ENCODE measurements at places on chromosomes 7 and 10.
A peak's percentile ranks its signal among the peaks of the same experiment; 100 is the strongest.

DNA sequence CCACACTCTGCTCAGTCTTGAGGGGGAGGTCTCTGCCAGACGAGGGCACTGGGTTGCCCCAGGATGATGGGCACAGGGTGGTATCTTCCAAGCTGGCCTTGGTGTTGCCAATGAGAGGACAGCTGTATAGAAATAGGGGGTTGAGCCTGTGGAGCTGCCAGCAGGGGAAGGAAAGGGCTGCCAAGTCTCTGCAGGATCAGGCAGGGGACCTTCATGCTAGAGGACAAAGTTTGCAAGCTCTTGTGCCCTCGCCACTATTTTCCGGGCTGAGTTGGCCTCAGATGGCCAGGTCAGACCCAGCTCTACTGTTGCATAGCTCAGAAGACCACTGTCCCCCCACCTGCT is 68.7 kb downstream of the ARHGAP22 start:
- no peak for DNase-seq

GRCh38 chr7:134602881-134603451 is 43.7 kb upstream of the BPGM start:
- DNase-seq: no peak

- DNase-seq: no peak
Measured at GRCh38 chr7:140247559-140247958, 70.8 kb upstream of the KDM7A start.

DNA sequence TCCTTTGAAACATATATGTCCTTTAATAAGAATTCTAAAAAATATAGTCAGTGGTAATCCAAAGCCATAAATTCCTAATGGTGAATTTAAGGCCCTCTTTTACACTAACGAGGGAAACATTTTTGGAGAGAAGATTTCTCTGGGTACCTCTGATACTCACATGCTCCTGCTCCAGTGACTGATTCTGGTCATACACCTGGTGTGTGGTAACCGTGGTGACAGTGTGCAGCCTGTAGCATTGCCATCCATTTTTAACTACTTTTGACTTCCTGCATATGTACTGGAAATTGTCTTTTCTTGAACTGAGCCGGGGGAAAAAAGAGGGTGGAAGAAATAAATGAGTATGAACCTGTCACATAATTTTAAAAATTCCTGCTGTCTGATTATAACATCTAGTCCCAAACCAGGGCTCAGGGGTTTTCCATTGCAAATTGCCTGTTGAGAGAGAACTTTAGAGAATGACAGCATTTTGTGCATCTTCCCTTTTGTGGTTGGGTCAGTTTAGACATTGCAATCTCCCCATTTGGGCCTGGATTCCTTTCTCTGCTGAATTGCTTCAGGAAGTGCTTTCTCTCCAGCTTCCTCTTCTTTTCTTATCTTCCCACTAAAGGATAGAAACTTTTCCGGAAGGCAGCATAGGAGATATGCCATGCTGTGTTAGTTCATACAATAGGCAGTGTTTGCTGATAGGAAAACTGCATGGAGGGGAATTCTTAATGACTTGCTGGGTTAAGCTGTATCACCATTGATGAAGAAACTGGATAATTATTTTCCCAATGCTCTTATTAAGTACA is 125.5 kb downstream of the GRM3 start:
- no peak for DNase-seq

DNA sequence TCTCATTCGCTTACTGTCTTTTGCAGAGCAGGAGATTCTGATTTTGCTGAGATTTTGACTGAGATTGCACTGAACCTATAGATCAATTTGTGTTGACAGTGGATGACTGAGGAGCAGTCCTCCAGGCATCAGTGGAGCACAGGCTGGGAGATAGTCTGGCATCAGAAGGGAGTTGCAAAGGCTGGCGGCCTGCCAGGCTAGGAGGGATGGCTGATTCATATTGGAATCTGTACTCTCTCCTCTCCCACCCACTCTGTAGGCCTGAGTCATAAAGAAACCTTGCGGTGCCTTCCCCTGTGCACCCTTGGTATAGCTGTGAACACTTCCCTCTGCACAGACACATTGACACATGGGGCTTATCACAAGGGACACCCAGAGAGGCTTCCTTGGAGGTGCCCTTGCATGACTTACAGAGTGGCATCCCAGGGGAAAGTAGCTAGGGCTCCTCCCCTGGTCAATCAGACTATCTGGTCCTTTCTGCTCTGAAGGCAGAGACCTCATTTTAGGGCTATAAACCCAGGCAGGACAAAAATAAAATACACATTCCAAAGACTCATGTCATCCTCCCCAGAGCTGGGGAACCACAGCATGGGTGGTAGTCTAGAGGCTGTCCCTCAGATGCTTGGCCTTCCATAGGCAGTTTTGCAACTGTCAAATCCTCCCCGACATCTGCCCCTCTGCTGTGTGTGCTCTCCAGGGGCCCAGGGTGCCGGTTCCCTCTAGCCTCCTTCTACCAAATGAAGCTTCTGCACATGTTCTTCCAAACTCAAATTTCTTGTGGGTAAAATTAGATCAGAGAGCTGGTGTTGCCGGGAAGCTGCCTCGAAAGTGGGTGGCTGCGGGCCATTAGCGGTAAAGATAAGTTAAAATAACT is 37.4 kb upstream of the EEPD1 start:
- DNase-seq: peak; percentile 99

DNA sequence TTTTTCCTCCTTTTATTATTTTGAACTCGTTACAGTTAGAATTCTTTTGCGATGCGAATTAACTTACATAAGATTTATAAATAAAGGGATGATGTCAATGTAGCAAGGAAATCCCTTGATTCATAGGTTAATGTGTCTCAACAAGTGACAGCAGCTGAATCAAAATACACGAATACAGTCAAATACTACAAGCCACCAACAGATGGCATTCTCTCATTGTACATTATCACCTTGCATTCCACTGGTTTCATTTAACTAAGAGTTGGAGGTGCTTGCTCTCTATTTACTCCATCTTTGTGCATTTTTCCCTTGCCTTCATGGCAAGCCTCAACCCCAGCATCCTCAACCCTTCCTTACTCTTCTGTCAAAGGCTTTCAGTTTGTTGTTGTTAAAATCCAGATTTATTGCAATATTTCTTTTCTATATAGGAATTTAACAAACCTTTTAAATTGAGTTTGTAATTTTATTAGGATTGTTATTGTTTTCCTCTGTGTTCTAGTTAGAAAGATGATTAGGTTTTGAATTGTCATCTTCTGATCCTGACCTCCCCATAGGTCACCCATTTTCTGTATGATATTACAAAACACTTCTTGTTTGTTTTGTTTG is 78.3 kb downstream of the SLC25A40 start:
- peak; percentile 43 for DNase-seq

DNA sequence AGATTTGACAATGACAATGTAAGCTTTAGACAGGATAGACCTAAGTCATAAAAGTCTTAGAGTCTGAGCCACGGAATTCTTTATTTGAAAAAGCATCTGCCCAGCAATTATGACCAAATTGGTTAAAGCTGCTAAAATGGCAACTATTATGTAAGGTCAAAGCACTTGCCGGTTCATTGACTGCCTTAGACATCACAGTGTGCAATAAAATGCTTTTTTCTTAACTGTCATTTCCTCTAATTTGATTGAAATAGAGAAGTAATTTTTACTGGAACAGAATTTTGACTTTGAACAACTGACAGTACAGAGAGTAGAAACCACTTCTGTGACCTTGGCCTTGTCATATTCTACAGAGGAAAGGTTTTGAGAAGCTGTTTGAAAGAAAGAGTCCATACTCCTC is 142.9 kb downstream of the THSD7A start:
- no peak for DNase-seq

GRCh38 chr10:71864911-71865361 is 13.9 kb upstream of the PSAP start:
- peak; percentile 79 for DNase-seq

GRCh38 chr7:150451097-150451793 is 815 bp downstream of the GIMAP8 start:
- DNase-seq: no peak

- DNase-seq: peak; percentile 98
Measured at GRCh38 chr10:49552277-49552676, 13.4 kb upstream of the ERCC6 start.

GRCh38 chr7:101636822-101637623 is 7.9 kb upstream of the MYL10 start:
- DNase-seq: no peak

- DNase-seq: peak; percentile 48
Measured at GRCh38 chr10:100743626-100744135, 1.7 kb upstream of the PAX2 start.

GRCh38 chr7:28544453-28545117 is 132.3 kb downstream of the CREB5 start:
- no peak for DNase-seq

GRCh38 chr7:42189535-42189934 is 47.5 kb downstream of the GLI3 start:
- peak; percentile 46 for DNase-seq

- DNase-seq: no peak
Measured at GRCh38 chr7:27972276-27972675, 208.3 kb downstream of the JAZF1 start.

- DNase-seq: no peak
Measured at GRCh38 chr10:18400201-18400905, 251.0 kb downstream of the NSUN6 start.

- DNase-seq: no peak
Measured at GRCh38 chr10:120436439-120437112, 20.5 kb upstream of the PLPP4 start.

DNA sequence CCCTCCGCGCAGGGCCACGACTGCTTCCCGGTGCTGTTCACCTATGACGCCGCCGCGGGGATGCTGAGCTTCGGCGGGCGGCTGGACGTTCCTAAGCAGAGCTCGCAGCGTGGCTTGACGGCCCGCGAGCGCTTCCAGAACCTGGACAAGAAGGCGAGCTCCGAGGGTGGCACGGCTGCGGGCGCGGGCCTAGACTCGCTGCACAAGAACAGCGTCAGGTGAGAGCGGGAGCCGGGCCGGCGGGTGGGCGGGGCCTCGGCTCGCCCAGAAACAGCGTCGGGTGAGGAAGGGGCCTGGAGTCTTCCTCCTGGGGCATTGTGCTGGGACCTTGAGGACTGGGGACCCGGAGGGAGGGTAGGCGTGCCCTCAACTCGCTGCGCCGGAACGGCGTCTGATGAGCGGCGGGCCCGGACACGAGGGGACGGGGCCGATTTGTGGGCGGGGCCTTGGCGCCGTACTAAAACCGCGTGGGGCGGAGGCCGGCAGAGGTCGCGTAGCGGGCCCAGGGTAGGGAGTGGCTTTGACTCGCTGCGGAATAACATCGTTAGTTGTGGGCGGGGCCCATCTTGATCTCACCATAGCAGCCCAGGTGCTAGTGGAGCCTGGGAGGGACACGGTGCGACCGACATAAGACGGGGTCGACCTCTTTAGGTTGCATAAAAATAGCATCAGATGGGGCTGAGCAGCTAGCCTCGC is 15.6 kb downstream of the PDAP1 start:
- DNase-seq: peak; percentile 42

DNA sequence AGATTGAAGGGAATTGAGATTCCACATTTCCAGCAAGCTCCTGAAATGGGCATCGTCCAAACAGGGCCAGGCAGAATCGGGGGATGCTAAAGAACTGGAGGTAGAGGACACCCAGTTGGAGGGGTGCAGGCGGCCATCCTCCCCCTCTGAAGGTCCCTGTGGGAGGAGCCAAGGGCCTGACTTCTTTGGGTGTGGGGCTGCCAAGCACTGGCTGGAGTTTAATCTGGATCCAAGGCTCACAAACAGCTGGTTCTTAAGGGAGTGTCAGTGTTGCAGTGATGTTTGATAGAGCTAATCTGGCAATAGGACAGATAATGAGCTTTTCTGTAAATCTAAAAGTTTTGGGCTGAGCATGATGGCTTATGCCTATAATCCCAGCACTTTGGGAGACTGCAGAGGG is 20.8 kb downstream of the TSPAN14 start:
- no peak for DNase-seq

DNA sequence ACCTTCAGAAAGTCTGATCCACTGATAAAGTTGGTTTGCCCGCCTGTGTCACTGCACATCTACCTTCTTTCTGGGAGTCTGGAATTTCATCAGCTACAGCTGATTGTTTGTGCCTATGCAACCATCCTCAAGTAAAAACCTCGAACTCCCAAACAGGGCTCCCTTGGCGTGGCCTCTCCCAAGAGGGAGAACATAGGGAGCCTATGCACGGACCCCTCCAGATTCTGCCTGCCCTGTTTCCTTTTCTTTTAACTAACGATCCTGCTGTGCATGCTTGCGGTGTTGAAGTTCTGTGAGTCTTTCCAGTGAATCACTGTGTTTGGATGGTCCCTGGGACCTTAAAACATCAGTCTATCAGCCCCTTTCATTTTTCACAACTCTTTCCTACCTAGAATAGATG is 226.9 kb upstream of the SEMA3D start:
- DNase-seq: no peak

GRCh38 chr10:11598712-11599397 is 12.6 kb downstream of the USP6NL start:
- DNase-seq: no peak

DNA sequence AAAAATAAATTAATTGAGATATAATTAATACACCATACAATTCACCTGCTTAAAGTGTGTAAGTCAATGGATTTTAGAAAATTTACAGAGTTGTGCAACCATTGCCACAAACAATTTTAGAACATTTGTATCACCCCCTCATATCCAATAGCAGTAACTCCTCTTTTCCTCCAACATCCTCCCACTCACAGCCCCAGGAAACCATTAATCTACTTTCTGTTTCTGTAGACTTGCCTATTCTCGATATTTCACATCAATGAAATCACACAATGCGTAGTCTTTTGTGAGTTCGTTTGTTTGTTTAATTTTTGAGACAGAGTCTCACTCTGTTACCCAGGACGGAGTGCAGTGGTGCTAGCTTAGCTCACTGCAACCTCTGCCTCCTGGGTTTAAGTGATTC is 13.7 kb upstream of the HERC4 start:
- DNase-seq: no peak

GRCh38 chr10:33381451-33382215 is 47.2 kb upstream of the NRP1 start:
- peak; percentile 88 for DNase-seq

- no peak for DNase-seq
Measured at GRCh38 chr10:73841526-73842285, 30.3 kb upstream of the NDST2 start.

GRCh38 chr7:137169282-137169698 is 174.2 kb downstream of the PTN start:
- peak; percentile 75 for DNase-seq

GRCh38 chr10:7788639-7789286 is 786 bp downstream of the ATP5F1C start:
- peak; percentile 24 for DNase-seq

- no peak for DNase-seq
Measured at GRCh38 chr10:132401401-132402118, 4.6 kb downstream of the PWWP2B start.

DNA sequence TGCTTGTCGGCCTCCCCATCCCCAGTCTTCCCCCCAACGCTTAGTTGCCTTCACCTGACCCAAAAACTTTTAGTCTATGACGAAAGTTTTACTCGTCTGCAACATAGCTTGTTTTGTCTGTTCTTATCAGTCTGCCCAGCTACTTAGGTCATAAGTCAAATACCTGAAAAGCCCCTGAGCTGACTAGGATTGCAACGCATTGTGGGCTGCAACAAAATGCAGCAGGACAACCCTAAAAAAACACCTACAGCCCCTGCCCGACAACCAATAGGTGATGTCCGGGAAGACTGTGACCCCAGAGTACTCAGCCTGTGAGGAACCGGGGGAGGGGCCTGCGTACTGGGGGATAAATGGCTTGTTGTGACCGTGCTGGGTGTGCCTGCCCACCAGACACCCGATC is 19.3 kb upstream of the GPER1 start:
- no peak for DNase-seq

All from fibroblast of skin of back (primary cell).